ENCODE measurements at places on chromosomes 7 and 10. TPM values are rescaled to one million over a fixed set of nuclear protein-coding genes. Genes with fewer than 3 reads are reported as not detected.

GPR26 gene
- polyA plus RNA-seq = 0.11 TPM

ZNF3 gene
- 21.3 TPM for polyA plus RNA-seq

IL15RA gene
- 2.5 TPM for polyA plus RNA-seq

- H3K27ac ChIP-seq = no peak overlapping the region
- no peak overlapping the region for H3K4me3 ChIP-seq
- H3K4me1 ChIP-seq = no peaks in the 10 kb centered on the region
- H3K27me3 ChIP-seq = no peaks in the 10 kb centered on the region
Observed at GRCh38 chr7:39360038-39360437, 206.2 kb upstream of the YAE1 start.

Measured in H1 (cell line).